ENCODE measurements at places on chromosomes 5 and 9.

GRCh38 chr5:142287973-142288313 is 36.9 kb downstream of the SPRY4 start:
- no peak for DNase-seq

GRCh38 chr9:16143310-16143709 is 590.5 kb downstream of the CCDC171 start:
- no peak for DNase-seq

- DNase-seq = no peak
These were observed 5.5 kb downstream of the ARHGEF37 start for GRCh38 chr5:149586708-149587318.

DNA sequence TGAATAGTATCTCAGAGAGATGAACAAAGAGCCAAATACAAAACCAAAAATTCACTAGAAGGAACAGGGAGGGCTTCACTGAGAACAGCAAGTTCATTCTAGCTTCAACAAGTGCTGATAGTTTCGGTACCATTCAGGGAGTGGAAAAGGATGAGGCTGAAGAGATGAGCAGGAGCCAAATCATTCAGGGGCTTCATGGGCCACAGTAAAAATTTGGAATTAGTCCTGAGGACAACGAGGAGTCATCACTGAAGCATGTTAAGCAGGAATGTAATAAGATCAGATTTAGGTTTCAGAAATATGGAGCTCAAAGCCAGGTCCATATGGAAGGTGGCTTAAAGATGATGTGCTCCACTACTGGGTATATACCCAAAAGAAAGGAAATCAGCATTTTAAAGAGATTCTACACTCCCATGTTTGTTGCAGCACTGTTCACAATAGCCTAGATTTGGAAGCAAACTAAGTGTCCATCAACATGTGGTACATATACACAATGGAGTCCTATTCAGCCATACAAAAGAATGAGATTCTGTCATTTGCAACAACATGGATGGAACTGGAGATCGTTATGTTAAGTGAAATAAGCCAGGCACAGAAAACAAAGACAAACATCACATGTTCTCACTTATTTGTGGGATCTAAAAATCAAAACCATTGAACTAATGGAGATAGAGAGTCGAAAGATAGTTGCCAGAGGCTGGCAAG is 36.2 kb downstream of the SPOCK1 start:
- no peak for DNase-seq
